ENCODE measurements at places on chromosomes 5 and 9.

DNA sequence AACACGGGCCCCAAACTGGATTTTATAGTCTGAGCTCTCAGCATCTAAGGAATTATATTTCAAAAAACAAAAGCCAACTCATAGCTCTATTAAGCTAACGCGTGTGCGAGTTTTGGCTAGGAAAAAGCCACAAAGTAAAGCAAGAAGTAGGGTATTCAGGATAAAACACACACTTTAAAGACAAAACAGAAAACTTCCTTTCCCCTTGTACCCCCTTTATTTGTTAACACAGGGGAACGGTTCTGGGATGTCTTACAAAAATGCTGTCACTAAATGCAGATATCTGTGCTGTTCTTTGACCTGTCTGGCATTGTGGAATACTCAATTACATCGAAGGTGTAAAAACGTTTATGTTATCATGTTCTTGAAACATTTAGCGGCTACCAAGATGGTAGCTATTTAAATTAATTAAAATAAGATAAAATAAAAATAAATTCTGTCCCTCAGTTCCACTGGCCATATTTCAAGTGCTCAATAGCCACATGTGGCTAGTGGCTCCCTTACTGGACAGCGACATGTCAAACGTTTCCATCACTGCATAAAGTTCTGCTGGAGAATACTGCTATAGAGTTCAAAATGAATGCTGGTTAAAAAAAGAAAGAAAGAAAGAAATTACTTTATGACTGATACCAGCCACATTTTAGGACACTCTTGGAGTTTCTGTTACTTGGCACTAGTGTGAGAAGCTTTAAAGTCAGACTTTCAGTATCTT, 7.2 kb upstream of the MEF2C start:
- DNase-seq: peak; percentile 33

DNA sequence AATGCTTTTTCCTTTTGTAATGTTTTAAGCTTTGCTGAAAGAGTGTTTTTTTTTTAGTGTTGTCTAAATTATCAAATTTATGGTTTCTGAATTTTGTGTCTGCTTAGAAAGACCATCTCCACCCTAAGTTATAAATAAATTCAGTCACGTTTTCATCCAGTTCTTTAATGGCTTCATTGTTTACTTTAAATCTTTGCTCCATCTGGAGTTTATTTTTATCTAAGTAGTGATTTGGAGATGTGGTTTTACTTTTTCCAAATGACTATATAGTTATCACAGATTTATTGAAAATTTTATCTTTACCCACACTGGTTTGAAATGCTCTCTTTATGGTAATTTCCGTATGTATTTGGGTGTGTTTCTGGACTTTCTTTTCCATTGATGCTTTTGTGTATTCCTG, 577.2 kb upstream of the ZNF608 start:
- DNase-seq: no peak

- DNase-seq: no peak
Observed at GRCh38 chr9:79670269-79670961, 98.7 kb downstream of the TLE4 start.

DNA sequence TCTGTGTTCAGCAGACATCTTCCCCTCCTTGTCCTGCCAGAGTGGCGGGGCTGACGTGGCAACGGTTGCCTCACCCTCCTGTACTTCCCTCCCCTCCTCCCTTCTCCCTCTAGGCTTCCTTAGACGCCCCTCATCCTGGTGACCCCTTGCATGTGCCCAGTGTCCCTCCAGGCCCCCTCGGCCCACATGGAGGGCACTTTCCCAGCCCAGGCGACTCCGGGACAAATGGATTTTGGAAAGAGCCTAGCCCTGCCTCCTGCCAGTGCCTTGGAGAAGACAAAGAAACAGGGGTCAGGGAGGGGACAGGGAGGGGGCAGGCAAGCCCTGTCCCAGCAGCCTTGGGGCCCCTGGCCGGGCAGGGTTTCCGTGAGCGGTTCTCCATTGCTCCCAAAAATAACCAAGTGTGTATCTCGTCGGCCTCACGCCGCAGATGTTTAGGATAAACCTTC, 38.3 kb upstream of the NEURL1B start:
- no peak for DNase-seq

GRCh38 chr5:157540124-157540523, 35.5 kb downstream of the ADAM19 start:
- no peak for DNase-seq

DNA sequence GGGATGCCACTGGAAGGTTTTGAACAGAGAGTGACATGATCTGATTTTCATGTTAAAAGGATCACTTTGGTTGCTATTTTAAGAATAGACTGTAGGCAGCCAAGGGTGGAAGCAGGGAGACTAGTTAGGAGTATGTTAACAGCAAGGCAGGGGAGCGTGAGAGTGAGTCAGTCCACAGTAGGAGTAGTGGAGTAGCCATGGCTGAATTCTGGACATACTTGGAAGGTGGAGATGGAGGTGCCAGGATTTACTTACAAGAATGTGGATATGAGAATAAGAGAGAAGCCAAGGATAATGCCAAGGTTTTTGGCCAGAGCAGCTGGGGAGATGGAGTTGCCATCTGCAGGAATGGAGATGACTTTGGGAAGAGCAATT, 118.8 kb downstream of the GALNT10 start:
- no peak for DNase-seq
